Stimulated activated CD8-positive, alpha-beta memory T cell treated with anti-CD3 and anti-CD28 coated beads, Interleukin-2, amount 100 ng/mL, for 1 hour (primary cell): ENCODE measurements at places on chromosomes 1 and 21.

- no peak for DNase-seq
Observed at GRCh38 chr1:4600615-4601460, 53.6 kb upstream of the AJAP1 start.

DNA sequence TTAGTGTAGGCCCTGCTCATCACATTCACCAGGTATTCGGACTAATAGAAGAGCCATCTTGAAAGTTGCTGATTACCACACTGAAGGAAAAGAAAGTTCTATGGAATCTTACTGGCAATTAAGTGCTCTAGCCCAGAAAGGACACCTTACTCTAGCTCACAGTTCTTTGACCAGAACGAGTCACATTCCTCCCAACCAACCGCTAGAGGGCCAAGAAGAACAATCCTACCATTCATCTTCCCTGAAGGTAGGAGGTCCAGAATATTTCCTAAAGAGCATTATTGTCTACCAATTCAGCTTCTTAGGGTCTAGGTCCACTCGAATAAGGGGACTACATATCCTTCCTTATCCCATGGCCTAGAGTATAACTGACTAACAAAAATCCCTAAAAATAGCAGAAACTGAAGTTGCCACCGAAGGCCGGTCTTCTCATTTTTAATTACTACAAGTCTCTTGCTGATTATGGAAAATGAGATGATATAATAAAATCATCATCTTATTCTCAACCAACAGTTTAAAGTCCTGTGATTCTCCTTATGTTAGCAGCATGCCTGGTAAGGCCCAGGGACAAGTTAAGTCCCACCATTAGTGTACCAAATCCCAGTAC is 2.7 kb upstream of the FMO1 start:
- DNase-seq = no peak

GRCh38 chr1:5646486-5647149 is 345.6 kb downstream of the NPHP4 start:
- DNase-seq = no peak

DNA sequence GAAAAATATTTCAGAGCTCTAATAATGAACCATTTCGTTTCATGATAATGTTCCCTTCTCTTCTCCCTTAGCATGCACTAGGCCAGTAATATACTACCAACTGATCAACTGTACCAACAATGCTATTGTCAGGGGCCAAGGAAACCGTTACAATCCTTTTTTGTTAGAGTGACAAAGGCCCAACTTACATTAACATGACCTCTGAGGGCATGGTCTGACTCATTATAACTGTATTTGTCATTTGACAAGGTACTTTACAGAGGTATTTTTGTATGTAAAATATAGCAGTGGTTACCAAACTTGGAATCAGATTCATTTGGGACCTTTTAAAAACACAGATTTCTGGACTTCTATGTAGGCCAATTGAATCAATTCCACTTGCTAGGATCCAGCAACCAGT is 102.6 kb upstream of the RRP15 start:
- DNase-seq = no peak

DNA sequence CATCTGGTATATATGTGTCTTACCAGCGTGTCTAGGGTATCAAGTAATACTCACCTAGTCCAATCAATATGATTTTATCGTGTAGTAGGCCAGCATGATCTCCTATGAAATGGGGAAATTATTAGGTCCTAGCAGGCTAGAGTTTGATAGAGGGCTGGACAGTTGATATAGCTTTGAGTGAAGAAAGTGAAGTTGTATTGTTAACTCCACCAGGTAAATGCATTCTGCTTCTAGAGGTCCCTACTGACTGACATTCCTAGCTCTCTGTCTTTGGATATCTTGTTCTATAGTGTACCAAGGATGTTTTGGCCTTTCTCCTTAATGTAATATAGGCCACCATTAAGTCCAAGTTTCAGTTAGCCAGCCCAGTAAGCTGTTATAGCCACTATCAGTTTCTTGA is 97.4 kb downstream of the EBNA1BP2 start:
- no peak for DNase-seq

DNA sequence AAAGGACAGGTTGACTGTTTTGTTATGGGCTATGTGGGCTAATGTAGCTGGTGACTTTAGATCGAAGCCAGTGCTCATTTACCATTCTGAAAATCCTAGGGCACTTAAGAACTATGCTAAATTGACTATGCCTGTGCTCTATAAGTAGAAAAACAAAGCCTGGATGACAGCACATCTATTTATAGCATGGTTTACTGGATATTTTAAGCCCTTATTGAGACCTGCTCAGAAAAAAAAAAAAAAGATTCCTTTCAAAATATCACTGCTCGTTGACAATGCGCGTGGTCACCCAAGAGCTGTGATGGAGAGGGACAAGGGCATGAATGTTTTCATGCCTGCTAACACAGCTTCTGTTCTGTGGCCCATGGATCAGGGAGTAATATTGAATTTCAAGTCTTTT is 48.1 kb downstream of the CAMSAP2 start:
- DNase-seq = no peak

- DNase-seq = no peak
Observed at GRCh38 chr1:186532466-186532865, 71.6 kb upstream of the PDC start.

GRCh38 chr1:154599658-154600057 is 8.3 kb downstream of the ADAR start:
- DNase-seq = no peak

DNA sequence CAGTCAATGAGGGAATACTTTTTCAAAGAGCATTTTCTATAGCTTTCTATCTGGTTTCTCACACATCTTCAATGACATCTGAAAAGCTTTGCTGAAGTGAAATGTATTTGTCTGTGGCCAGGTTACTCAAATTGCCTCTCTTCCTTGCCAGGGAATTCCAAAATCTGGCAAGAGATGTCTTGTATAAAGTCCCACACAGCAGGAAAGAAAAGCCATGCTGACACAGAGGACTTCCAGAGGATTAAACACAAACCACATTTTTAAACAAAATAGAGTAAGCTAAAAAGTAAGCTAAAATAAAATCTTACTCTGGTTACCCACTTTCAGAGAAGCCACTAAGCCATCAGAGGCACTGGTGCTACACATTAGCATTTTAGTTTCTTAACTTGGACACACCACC is 93.1 kb upstream of the BCAR3 start:
- no peak for DNase-seq

DNA sequence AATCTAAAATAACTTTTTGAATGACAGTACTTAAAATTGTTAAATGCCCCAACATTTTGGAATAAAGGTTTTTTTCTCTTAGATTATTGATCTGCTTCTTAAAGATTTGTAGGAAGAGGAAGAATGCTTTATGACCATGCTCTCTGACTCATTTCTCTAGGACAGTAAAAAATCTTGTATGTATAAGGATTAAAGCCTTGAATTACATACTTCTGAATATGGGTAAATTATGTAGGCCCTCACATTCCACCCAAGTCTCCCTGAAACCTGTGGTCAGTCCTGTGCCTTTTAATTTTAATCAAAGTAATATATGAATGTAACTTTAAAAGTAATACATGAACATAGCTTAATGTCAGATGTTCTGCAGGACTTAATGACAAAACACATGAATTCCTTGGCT is 50.5 kb downstream of the ABCD3 start:
- DNase-seq = no peak

GRCh38 chr1:107294686-107295085 is 153.8 kb downstream of the NTNG1 start:
- no peak for DNase-seq

DNA sequence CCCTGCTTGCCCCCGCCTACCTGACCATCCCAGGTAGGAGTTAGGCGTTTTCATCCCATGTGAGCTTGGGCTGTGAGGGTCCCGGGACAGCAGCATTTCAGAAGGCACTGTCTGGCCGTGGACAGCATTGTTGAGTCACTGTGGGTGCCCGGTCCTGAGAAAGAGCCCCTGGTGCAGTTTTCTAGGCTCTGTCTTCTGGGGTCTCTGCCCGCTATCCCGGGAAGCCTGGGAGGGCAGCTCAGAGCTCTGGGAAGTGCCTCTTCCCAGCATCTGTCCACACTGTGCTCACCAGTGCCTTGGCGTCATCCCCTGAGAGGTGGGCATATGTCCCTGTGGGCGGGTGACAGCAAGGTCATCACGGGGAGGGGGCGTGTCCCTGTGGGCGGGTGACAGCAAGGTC is 11.4 kb upstream of the ZNF669 start:
- no peak for DNase-seq

- DNase-seq = no peak
Observed at GRCh38 chr21:31352836-31353235, 8.8 kb upstream of the TIAM1 start.

- DNase-seq = no peak
Observed at GRCh38 chr1:171922999-171923398, 81.7 kb downstream of the DNM3 start.
